GM20000 (cell line): ENCODE measurements at places on chromosomes 2 and 18.

- DNase-seq: no peak
Measured at GRCh38 chr2:228575897-228576296, 394.4 kb upstream of the SPHKAP start.

GRCh38 chr2:85158559-85159273, 25.5 kb downstream of the TCF7L1 start:
- DNase-seq: no peak

- DNase-seq: peak; percentile 67
Measured at GRCh38 chr2:10412380-10412779, 35.7 kb downstream of the ODC1 start.

- DNase-seq: no peak
Measured at GRCh38 chr18:10381516-10381915, 72.9 kb upstream of the APCDD1 start.

DNA sequence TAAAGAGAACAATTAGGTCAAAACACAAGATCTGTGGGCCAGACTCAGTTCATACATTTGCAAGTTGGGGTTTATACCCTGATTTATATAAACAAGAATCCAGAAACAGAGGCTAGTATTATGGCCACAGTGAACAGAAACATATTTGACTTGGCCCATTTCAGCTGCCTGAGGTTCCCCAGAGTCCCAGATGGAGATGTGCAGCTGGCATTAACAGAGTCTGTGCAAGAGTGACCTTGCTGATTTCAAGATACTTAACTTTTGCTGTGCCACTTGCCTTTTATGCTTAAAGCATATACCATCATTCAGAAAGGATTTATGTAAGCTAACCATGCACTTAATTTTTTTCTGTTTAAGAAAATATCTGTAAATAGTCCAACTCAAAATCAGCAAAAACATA, 636.3 kb downstream of the TRIB2 start:
- no peak for DNase-seq

DNA sequence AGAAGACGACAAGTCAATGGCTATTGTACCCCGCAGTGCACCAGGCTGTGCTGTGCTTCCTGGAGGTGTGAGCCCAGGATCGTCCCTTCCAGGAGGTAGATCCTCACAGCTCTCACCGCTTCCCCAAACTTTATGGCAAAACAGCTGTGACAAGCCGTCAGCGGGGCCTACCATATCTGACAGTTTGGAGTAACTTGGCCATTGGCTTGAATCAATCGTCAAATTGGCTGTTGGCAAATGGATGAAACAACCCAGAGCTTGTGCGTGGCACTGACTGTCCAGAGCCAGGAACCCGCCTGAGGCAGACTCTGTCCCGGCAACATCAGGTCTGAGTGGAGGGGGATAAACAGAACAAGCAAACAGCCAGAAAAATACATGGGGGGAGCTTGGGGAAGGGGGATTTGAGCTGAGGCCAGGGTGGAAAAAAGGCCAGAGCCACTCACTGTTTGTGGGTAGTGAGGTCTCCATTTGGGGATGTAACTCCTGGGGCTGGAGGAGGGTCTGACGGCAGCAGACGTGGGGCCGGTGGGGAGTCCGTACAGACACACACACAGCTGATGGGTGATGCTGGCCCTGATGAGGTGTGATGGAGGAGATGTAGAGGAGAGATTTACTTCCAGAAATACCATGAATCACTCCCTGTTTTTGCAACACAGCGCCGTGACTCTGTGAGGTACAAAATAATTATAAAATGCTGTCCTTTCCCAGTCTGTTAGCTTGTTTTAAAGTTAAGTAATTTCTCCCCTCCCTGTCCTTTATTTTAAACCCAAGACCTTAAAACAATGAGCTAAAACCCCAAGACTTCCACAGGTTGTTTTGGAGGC, 174.8 kb downstream of the TWIST2 start:
- no peak for DNase-seq
